ENCODE measurements at places on chromosomes 1 and 21.
A peak's percentile ranks its signal among the peaks of the same experiment; 100 is the strongest.

- no peak for DNase-seq
These were observed at the start of gene FAM110D for GRCh38 chr1:26158908-26159742. Gene FAM110D (plus strand): TSS chr1:26159079. CDS start chr1:26161292, 2,213 bp downstream.

DNA sequence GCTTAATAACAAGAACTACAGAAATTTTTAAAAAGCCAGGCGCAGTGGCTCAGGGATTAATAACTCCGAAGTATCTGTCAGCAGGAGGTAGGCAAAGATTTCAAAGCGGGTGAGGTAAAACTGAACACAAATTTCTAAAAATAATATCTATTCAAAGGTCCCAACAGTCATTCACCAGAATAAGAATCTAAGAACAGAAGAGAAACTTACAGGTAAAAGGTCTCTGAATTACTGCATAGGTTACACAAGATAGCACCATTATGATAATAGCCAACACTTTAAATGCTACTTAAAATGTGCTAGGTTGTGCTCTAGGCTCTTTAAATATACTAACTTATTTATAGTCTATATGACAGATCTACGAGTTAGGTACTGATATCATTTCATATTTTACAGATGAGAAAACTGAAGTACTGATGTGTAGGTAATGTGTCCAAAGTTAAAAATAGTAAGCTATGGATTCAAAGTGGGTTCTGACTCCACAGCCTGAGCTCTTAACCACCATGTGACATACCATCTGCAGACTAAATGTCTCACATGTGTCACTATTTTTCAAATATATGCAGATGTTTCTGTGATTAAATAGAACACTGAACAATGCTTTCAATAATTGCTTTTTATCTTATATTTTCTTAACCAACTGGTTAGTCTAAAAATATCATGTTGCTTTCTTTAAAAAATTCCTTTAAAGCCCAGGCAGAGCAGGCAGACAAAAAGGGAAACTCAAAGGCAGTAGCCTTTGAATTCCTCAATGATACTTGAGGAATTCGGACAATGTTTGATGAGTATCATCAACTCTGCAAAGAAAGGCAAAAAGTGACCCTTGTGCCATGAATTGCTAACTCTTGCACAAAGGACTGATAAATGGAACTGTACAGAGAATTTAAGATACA, 80.5 kb upstream of the TTC39A start:
- no peak for DNase-seq

GRCh38 chr1:109392037-109392787, 5.5 kb downstream of the SORT1 start:
- DNase-seq, result peak; percentile 40

GRCh38 chr1:186865253-186865652, 36.5 kb downstream of the PLA2G4A start:
- no peak for DNase-seq

All from caudate nucleus (tissue), 63 donors.